ENCODE measurements at places on chromosomes 5 and 9. TPM values are rescaled to one million over a fixed set of nuclear protein-coding genes. Genes with fewer than 3 reads are reported as not detected.

TPPP gene
- 0.38 TPM for polyA plus RNA-seq

CNTNAP3 gene
- 2.6 TPM for polyA plus RNA-seq

TEX48 gene
- polyA plus RNA-seq, result not detected

CARTPT gene
- polyA plus RNA-seq, result not detected

OR1J1 gene
- not detected for polyA plus RNA-seq

BASP1 gene
- polyA plus RNA-seq, result 87.5 TPM
